Effector memory CD4-positive, alpha-beta T cell (primary cell): ENCODE measurements at places on chromosomes 11 and 22.

DNA sequence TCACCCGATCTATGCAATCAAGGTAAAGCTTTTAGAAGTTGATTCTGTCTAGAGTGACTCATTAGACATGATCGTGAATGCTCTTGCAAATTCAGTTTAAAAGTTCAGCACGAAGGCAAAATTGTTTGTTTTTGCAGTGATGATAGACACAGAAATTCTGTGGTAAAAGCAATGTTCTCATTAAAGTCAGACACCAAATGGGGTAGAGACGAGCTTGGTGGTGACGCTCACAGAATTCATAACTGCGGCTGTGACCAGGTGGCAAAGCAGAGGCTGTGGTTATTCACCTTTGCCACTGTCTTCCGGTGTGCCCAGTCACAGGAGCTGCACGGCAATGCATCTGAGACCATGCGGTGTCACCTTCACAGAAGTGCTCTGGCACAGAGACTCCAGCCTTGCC, 83.4 kb downstream of the WNT7B start:
- DNase-seq, result no peak

GRCh38 chr11:35619855-35620640, 1.8 kb downstream of the FJX1 start:
- no peak for DNase-seq

- no peak for DNase-seq
Observed at GRCh38 chr11:121435551-121436511, 16.3 kb upstream of the SORL1 start.

DNA sequence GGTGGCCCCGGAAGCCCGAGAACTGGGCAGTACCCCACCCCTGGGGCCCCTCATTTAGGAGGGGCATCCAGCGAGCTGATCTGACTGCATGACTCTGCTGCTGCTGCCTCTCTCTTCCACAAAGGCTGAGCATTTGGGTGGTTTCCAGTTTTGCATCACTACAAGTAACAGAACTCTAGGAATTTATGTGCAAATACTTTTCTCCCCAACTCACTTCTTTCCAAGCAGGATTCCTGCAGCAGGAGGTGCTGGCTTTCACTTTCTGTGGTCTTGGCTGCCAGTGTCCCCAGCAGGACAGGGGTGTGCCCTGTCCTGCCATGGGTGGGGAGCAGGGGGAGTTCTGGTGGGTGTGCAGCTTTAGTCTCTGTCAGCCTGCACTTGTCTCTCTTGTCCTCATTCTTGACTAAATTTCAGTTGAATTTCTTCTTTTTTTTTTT, 21.2 kb downstream of the UPB1 start:
- no peak for DNase-seq

GRCh38 chr11:124657904-124658303, 15.6 kb downstream of the SIAE start:
- no peak for DNase-seq

DNA sequence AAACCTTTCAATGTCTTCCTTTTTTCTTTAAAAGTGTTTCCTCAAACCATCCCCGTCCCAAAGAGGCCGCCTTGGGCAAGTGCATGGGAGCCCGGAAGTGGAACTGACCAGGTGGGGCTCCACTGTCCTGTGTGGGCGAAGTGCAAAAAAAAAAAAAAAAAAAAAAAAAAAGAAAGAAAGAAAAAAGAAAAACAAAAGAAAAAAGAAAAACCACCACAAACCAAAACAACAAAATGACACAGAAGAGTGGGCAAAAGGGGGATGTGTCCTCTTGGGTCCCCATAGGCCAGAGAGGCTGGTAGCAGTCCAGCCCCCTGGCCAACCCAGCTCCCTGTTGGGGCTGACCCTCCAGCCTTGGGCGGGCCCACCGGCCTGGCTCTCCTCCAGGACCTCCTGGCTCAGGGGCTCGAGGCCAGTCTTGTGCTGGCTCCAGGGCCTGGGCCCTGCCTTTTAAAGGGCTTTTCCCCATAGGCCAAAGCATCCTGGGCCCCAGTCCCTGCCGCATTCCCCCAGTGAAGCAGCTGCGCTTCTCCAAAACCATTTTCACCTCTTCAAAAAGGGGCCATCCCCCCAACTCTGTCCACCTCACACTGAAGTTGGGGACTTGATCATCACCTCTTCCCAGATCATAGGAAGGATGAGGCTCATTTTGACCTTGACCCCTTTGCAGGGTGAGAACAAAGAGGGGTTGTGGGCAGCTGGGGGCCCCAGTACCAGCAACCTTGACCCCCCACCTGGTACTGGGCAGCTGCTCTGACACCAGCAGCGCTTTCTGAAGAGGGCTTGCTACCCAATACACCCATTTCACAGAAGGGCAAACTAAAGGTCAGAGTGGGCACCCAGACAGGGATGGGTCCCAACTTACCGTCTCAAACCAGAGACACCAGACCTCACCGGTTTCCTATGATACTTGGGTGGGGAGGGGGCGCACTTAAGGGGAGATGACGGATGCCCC, 9.4 kb downstream of the CBX6 start:
- DNase-seq, result no peak

DNA sequence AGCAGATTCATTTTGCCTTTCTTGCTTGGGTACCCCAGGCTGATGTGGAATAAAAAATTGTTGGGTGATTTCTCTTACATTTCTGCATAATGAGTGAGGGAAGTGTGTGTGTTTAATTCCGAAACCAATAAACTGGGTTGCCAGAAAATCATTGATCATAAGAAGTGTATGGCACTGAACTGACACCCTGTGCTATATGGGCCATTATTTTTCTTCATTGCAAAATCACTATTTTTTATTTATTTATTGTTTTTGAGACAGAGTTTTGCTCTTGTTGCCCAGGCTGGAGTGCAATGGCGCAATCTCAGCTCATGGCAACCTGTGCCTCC, 14.6 kb upstream of the HIKESHI start:
- DNase-seq, result no peak

DNA sequence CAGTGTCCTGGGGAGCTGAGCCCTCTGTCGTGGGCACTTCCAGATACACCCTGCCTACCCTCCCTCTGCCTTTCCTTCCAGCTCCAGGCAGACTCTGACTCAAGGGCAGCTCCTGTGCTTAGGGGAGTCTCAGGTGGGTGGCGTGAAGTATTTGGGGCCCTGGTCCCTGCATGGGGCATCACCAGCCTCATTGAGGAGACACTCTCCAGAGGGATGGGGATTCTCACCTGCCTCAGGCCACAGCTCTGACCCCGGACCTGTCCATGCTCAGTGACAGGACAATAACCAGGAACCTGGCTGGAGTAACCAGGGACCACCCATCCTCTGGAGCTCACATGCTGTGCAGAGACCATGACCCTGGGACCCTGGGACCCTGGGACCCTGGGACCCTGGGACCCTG, 41.2 kb downstream of the GGTLC2 start:
- DNase-seq, result no peak

- DNase-seq, result peak; percentile 8
Observed at GRCh38 chr11:117144477-117145392, 648 bp downstream of the PAFAH1B2 start.

DNA sequence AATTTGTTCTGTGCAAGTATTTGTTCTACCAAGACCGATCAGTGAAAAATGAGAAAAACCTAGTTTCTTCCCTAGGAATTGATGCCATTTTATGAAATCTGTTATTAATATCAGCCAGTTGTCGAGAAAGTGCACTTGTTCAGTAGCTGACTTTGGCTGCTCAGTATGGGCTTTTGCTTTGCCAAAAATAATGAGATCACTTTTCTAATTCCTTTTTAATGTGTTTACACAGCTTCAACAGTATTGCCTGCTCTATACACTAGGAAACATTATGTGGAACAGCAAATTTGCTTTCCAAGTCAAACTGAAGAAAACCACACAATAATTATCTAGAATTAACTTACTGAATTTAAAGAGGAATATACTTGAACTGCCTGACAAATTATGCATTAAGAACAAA, 34.4 kb downstream of the SCUBE2 start:
- DNase-seq, result no peak

- no peak for DNase-seq
Observed at GRCh38 chr11:95266751-95267374, 35.9 kb upstream of the SESN3 start.

GRCh38 chr22:46090631-46091201, 59.6 kb upstream of the PPARA start:
- DNase-seq, result no peak

GRCh38 chr11:70778883-70779282, 380.6 kb downstream of the CTTN start:
- no peak for DNase-seq

GRCh38 chr11:94179696-94180095, 51.1 kb downstream of the PANX1 start:
- no peak for DNase-seq

DNA sequence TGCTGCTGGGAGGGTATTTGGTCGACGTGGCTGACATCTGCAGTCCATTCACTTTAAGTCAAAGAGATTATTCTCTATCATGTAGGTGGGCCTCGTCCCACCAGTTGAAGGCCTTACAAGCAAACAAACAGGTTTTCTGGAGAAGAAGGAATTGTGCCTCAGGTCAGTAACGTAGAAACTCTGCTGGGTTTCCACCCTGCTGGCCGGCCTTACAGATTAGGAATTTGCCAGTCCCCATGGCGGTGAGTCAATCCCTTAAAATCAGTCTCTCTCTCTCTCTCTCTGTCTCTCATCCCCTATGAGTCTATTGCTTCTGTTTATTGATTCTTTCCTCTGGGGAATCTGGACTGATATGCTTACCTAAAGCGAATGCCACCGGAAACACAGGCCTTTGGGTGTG, 75.4 kb upstream of the FGF3 start:
- no peak for DNase-seq

DNA sequence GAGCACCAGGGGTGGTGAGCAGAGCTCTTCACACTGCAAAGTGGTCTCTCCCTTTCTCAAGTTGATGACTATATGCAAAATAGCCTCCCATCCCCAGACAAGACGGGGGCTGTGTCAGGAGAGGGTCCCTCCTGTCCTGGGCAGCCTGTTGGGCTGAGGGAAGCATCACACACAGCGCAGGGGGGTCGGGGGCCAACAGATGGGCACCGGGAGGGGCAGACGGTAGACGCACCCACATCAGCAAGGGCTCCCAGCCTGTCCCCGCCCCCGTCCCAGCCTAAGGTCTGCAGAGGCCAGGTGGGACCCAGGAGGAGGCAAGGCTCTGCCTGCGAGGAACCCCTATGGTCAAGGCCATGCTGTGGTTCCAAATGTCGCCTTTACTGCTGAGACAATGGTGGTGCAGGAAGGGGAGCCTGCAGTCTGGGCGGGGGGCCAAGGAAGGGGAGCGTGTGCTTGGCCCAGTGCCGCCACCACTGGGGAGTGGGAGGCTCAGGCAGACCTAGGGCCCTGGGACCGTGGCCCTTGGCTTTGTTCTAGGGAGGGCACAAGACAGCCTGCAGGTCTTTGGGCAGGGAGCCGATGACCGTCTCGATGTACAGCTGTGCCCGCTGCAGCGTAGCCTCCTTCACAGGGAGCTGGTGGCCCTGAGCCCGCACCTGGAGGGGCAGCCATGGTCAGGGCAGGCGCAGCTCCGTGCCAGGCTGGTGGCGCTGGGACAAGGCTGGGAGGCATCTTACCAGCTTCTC, 4.3 kb upstream of the PLXNB2 start:
- no peak for DNase-seq

GRCh38 chr22:48993655-48994054, 834.0 kb downstream of the BRD1 start:
- no peak for DNase-seq

DNA sequence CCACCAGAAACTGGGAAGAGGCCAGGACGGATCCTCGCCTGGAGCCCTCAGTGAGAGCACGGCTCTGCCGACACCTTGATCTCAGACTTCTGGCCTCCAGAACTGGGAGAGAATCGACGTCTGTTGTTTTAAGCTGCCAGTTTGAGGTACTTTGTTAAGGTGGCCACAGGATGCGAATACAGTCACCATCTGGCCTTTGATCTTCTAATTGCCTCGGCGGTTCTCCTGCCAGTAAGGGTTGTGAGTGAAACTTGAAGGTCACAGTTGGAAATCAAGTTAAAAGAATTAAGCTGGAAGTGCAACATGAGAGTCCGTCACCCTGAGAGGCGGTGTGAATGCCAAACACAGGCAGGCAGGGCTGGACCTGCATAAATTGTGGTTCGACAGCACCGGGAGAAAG, 27.9 kb downstream of the PARVB start:
- DNase-seq, result no peak

- DNase-seq, result no peak
Observed at GRCh38 chr11:44457862-44458261, 107.6 kb upstream of the CD82 start.
